ENCODE measurements at places on chromosomes 1 and 21. TPM values are rescaled to one million over a fixed set of nuclear protein-coding genes. Genes with fewer than 3 reads are reported as not detected.

DNA sequence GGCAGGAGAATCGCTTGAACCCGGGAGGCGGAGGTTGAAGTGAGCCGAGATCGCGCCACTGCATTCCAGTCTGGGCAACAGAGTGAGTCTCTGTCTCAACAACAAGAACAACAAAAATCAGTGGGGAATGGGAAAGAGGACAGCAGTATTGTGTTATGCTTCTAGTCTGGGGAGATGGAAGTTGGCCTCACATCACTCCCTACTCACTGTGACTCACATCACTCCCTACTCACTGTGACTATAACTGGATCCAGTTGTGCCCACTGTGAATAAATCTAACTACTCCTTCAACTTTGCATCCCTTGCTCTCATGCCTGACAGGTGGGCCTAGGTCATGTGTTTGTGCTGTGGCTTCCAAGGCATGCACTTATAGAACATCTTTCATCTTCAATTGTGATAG, 285.4 kb upstream of the USP24 start:
- no peak for DNase-seq

DNA sequence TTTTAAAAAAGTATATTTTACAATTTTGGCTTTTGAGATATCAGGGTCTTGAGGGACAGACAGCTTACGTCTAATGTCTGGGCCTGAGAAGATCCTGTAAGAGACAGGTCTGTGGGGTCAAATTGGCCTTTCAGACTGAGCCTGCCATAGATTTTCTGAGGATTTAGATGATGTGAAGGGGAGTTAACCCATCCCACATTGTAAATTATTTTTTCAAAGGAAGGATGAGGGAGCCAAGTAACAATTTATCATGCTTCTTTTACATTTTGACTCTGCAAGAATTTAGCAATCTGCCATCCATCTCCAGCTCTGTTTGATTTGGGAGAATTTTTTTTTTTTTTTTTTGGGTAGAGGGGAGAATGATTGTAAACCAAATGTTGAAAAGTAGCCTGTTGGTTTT, 160.9 kb downstream of the ROR1 start:
- DNase-seq: no peak

DNA sequence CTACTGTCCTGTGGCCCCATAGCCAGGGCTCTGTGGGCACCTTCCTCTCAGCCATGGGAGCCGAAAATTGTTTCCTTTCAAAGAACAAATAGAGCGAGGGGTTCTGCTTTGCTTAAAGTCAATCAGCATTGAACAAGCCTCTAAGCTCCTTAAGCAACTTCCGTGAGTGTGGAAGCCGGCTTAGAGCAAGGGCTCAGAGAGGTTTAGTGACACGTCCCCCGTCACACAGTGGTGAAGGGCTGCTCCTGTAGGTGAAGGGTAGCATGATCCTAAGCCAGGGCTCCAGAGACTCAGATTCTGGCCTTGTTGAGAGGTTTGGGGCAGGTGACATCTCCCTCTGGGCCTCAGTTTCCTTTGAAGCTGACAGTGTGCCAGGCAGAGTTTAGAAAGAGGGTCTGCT, 94.0 kb upstream of the WNT4 start:
- no peak for DNase-seq

- DNase-seq: no peak
Measured at GRCh38 chr1:232621050-232621449, 8.9 kb downstream of the SIPA1L2 start.

Gene AHCTF1
- 10.0 TPM for total RNA-seq

- no peak for DNase-seq
Measured at GRCh38 chr1:24348196-24348595, 29.0 kb downstream of the GRHL3 start.

Gene PCP4
- total RNA-seq: 17.3 TPM

DNA sequence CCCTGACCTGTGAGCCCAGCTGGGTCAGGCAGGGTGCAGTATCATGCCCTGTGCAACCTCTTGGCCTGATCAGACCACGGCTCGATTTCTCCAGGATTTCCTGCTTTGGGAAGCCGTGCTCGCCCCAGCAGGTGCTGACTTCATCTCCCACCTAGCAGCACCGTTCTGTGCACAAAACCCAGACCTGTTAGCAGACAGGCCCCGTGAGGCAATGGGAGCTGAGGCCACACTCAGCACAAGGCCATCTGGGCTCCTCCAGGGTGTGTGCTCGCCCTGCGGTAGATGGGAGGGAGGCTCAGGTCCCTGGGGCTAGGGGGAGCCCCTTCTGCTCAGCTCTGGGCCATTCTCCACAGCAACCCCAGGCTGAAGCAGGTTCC, 29.6 kb downstream of the SLC19A1 start:
- DNase-seq: no peak

GRCh38 chr1:157277913-157278312, 139.7 kb upstream of the ETV3 start:
- DNase-seq: no peak

DNA sequence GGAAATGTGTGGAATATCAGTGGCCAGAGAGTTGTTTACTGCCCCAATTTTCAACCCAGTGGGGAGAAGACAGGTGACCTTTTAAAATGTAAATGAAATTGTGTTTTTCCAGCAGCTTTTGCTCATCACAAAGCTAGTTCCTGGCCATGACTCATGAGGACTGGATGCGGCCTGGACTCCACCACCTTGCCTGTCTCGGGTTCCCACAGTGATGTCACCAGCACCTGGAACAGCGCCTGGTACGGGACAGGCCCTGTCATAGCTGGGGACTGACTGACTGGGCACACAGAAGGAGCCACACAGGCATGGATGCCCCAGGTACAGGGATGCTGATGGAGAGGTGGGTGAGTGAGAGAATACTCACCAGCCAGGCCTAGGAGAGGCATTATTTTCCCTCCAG, 277.1 kb downstream of the AJAP1 start:
- DNase-seq: no peak

Measured in transverse colon (tissue), 4 donors.